Smooth muscle cell of bladder (primary cell): ENCODE measurements at places on chromosomes 1 and 21. TPM values are rescaled to one million over a fixed set of nuclear protein-coding genes. Genes with fewer than 3 reads are reported as not detected.

CHIT1 gene
- total RNA-seq, result 0.18 TPM in 1 of 2 replicates, not detected in the other

NFIA gene
- 4.0 and 5.1 TPM in 2 replicates for total RNA-seq

TDRD10 gene
- total RNA-seq, result not detected in 2 replicates

RCSD1 gene
- 0.09 TPM in 1 of 2 replicates, not detected in the other for total RNA-seq

CFHR3 gene
- total RNA-seq, result not detected in 2 replicates

IL20 gene
- 0.14 TPM in 1 of 2 replicates, not detected in the other for total RNA-seq

SERTAD4 gene
- total RNA-seq, result 0.43 and 0.46 TPM in 2 replicates

TNFSF4 gene
- total RNA-seq, result 1.4 and 2.8 TPM in 2 replicates

RBM11 gene
- not detected in 2 replicates for total RNA-seq

FCGR1A gene
- total RNA-seq, result not detected in 2 replicates

FAM151A gene
- total RNA-seq, result not detected in 2 replicates

SYPL2 gene
- 0.28 and 0.46 TPM in 2 replicates for total RNA-seq

CRYBG2 gene
- total RNA-seq, result under 0.01 TPM in 1 of 2 replicates, not detected in the other

ACBD6 gene
- total RNA-seq, result 64.0 and 73.5 TPM in 2 replicates

HP1BP3 gene
- total RNA-seq, result 144 and 199 TPM in 2 replicates

ADAMTS4 gene
- total RNA-seq, result 2.3 and 4.0 TPM in 2 replicates

SF3B4 gene
- total RNA-seq, result 5.7 TPM in 2 replicates

OPTC gene
- not detected in 2 replicates for total RNA-seq
